HFFc6 (cell line): ENCODE measurements at places on chromosomes 12 and 14.

GRCh38 chr14:89486961-89487360, 69.9 kb upstream of the FOXN3 start:
- peaks cover 9% of the 10 kb centered on the region for H3K36me3 ChIP-seq
- no peak overlapping the region for H3K27ac ChIP-seq
- H3K27me3 ChIP-seq, result no peaks in the 10 kb centered on the region
- no peak for DNase-seq

- H3K27me3 ChIP-seq, result peaks cover 3% of the 10 kb centered on the region; the same call in 1 of the 2 replicates
- no peaks in the 10 kb centered on the region for H3K4me1 ChIP-seq
- H3K4me3 ChIP-seq, result peak overlapping the region; percentile 37; the same call in 1 of the 2 replicates
- DNase-seq, result no peak
- H3K27ac ChIP-seq, result no peak overlapping the region
- H3K36me3 ChIP-seq, result no peaks in the 10 kb centered on the region
These were observed 245.1 kb upstream of the ATXN7L3B start for GRCh38 chr12:74292351-74293194.

DNA sequence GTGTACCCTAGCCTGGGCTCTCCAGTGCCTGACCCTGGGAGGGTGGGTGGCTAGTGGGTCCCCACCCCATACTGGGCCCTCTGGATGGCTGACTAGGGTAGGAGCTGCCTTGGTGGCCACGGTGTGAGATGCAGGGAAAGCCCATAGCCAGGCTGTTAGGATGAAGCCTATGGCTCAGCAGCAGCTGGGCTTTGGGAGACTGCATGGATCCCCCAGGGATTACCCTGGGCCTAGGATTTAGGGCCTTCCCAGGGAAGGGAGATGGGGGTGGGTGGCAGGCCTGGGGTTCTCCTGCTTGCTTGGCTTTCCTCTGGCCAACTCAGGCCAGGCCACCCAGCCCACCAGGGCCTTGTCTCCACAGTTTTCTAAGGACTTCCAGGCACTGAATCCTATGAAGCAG, 6.3 kb downstream of the GSTZ1 start:
- H3K27me3 ChIP-seq, result peaks cover 4% of the 10 kb centered on the region
- no peak overlapping the region for H3K4me3 ChIP-seq
- H3K27ac ChIP-seq, result no peak overlapping the region

- H3K36me3 ChIP-seq, result peaks cover 6% of the 10 kb centered on the region; the same call in 1 of the 2 replicates
- H3K4me3 ChIP-seq, result no peak overlapping the region
- DNase-seq, result no peak
- peaks cover 77% of the 10 kb centered on the region for H3K27me3 ChIP-seq
These were observed 7.4 kb downstream of the WNT1 start for GRCh38 chr12:48985475-48985897.

GRCh38 chr12:124837249-124837897, 26.3 kb downstream of the SCARB1 start:
- no peak for DNase-seq
- H3K4me3 ChIP-seq, result 0 out of 2 replicates have a peak overlapping the region, but pooled peaks have one; percentile 9
- H3K27ac ChIP-seq, result peak overlapping the region; percentile 92
- no peaks in the 10 kb centered on the region; the same call in 1 of the 2 replicates for H3K27me3 ChIP-seq
- H3K36me3 ChIP-seq, result no peaks in the 10 kb centered on the region; the same call in 1 of the 2 replicates
- H3K4me1 ChIP-seq, result peaks cover 70% of the 10 kb centered on the region

- H3K36me3 ChIP-seq, result no peaks in the 10 kb centered on the region; the same call in 1 of the 2 replicates
- H3K27ac ChIP-seq, result no peak overlapping the region
- H3K27me3 ChIP-seq, result peaks cover 1% of the 10 kb centered on the region; the same call in 1 of the 2 replicates
- DNase-seq, result no peak
- no peak overlapping the region for H3K4me3 ChIP-seq
These were observed 250.6 kb downstream of the AEBP2 start for GRCh38 chr12:19689801-19690472.

DNA sequence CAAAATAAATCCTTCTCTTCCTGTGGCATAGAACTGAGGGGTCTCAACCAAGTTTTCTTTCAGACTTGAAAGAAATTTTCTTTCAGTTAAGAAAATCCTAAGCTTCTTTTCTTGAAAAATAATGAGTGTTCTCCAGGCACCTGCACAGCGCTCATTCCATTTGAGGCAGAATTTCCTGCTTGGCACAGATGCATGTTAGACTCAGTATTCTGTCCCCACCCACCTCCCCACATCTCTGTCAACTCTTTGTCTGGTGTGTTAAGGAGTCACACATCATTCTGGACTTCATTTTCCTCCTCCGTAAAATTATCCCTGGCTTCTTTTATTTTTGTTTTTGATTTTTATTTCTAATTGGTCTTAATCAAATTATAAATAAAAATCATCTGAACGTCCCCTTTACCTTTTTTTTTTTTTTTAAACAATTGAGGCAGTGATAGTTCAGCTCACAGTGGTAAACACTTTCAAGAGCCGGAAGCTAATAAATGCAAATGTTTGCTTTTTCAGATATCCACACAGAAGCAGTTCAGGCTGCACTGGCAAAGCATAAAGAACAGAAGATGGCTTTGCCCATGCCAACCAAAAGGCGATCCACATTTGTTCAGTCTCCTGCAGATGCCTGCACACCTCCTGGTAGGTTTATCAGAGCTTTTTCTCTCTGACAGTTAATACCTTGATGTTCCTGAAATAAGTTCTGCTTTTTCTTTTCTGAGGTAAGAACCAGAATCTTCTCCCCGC, 104.0 kb upstream of the ATF1 start:
- no peak for DNase-seq
- H3K27me3 ChIP-seq, result no peaks in the 10 kb centered on the region
- no peak overlapping the region for H3K4me3 ChIP-seq
- no peak overlapping the region for H3K27ac ChIP-seq
- H3K36me3 ChIP-seq, result peaks cover 5% of the 10 kb centered on the region; the same call in 1 of the 2 replicates

DNA sequence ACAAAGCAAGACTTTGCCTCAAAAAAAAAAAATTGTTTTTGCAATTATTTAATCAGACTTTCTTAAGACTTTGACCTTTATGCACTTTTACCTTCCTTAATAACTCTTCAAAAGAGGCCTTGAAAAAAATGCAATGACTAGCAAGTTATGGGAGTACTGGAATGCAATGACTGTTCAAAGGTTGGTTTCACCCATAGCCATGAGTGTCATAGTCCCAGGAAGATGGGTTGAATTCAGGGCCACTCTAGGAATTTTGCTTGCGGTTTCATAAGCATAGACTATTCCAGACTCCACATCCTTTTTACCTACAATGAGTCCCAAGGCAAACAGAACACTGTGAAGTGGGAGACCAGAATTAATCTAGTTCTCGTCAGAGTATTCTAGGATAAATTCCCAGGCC, 29.4 kb upstream of the DENND5B start:
- H3K4me1 ChIP-seq, result peaks cover 12% of the 10 kb centered on the region
- H3K36me3 ChIP-seq, result no peaks in the 10 kb centered on the region
- no peak overlapping the region for H3K27ac ChIP-seq
- no peak overlapping the region for H3K4me3 ChIP-seq

DNA sequence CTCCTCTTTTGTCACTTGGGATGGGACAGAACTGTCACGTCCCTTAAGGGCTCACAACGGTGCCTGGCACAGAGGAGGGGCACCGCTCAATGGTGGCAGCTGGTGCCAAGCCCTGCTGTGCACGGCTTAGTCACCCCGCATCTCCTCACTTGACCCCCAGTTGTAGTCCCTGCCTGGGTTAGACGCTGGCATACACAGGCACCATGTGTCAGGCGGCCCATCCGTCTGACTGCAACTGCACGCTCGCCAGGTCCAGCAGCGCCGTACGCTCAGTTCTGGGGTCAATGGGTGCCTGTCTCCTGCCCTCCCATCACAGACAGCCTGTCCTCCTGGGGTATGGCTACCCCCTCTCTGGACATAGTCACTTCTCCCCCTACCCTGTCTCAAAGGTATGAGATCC, 1.6 kb upstream of the PACS2 start:
- H3K4me3 ChIP-seq, result no peak overlapping the region
- no peaks in the 10 kb centered on the region; the same call in 1 of the 2 replicates for H3K27me3 ChIP-seq
- peaks cover 32% of the 10 kb centered on the region for H3K4me1 ChIP-seq
- H3K36me3 ChIP-seq, result no peaks in the 10 kb centered on the region

DNA sequence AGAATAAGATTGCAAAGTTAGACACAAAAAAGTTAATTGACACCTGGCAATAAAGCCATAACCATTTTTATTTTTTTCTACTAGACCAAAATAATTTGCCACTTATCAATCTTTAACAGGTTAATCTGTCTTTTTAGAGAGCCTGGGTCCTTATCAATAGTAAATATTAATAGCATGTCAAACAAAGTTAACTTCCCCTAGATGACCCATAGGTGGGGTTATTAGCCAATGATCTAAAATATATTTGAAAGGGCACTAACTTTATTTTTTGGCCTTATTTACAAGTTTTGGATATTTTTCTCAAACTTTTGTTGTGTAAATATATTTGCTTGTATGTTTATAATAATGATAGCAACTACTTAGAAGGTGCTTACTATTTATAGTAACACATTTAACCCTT, 3.9 kb downstream of the ANKRD33 start:
- H3K4me3 ChIP-seq, result no peak overlapping the region
- no peak for DNase-seq
- no peaks in the 10 kb centered on the region for H3K36me3 ChIP-seq
- peaks cover 19% of the 10 kb centered on the region for H3K4me1 ChIP-seq
- no peak overlapping the region for H3K27ac ChIP-seq

- peaks cover 29% of the 10 kb centered on the region for H3K36me3 ChIP-seq
- no peaks in the 10 kb centered on the region for H3K27me3 ChIP-seq
- peaks cover 30% of the 10 kb centered on the region for H3K4me1 ChIP-seq
- no peak overlapping the region for H3K27ac ChIP-seq
These were observed 29.7 kb downstream of the ZNF410 start for GRCh38 chr14:73916324-73916723.

- no peaks in the 10 kb centered on the region for H3K27me3 ChIP-seq
- no peak overlapping the region for H3K27ac ChIP-seq
- no peaks in the 10 kb centered on the region for H3K36me3 ChIP-seq
- no peak for DNase-seq
- H3K4me1 ChIP-seq, result peaks cover 12% of the 10 kb centered on the region
These were observed 59.0 kb upstream of the ARID2 start for GRCh38 chr12:45670346-45671065.

DNA sequence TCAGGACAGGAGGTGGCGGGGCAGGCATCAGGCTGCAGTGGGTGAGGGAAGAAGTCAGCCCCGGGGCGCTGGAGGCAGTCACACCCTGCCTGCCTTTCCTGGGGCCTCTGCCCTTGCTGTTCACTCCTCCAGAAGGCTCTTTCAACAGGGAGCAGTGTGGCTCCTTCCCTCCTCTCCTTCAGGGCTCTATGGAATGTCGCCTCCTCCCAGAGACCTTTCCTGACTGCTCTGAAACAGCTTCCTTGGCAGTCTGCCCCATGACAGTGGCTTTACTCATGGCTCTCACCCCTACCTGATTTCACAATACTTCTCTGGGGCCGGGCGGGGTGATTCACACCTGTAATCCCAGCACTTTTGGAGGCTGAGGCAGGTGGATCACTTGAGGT, 7.1 kb downstream of the RHOF start:
- peak; percentile 97 for DNase-seq
- H3K4me1 ChIP-seq, result peaks cover 45% of the 10 kb centered on the region
- peaks cover 10% of the 10 kb centered on the region for H3K27me3 ChIP-seq
- no peaks in the 10 kb centered on the region for H3K36me3 ChIP-seq
- peak overlapping the region; percentile 54 for H3K27ac ChIP-seq
- peak overlapping the region; percentile 42 for H3K4me3 ChIP-seq

- no peak overlapping the region for H3K4me3 ChIP-seq
- DNase-seq, result no peak
These were observed 21.2 kb downstream of the PEX5 start for GRCh38 chr12:7210642-7211151.

DNA sequence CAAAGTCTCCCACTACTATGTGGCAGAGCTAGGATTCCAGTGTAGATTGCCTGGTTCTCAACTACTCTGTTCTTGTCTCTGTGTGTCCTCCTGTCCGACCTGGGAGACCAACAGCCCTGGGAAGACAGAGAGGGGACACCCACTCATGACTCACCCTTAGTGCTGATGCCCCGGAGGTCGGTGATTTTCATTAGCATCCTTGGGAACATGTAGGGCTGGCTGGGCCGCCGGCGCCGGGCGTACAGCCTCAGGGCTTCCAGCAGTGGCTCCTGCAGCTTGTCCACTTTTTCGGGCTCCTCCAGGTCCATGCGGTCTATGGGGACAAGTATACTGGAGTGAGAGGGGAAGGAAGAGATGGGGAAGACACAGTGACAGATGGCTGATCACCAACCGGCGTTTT, 5.9 kb upstream of the ITGB7 start:
- peak overlapping the region; percentile 60 for H3K27ac ChIP-seq
- H3K4me3 ChIP-seq, result no peak overlapping the region
- DNase-seq, result no peak
- peaks cover 65% of the 10 kb centered on the region for H3K4me1 ChIP-seq

DNA sequence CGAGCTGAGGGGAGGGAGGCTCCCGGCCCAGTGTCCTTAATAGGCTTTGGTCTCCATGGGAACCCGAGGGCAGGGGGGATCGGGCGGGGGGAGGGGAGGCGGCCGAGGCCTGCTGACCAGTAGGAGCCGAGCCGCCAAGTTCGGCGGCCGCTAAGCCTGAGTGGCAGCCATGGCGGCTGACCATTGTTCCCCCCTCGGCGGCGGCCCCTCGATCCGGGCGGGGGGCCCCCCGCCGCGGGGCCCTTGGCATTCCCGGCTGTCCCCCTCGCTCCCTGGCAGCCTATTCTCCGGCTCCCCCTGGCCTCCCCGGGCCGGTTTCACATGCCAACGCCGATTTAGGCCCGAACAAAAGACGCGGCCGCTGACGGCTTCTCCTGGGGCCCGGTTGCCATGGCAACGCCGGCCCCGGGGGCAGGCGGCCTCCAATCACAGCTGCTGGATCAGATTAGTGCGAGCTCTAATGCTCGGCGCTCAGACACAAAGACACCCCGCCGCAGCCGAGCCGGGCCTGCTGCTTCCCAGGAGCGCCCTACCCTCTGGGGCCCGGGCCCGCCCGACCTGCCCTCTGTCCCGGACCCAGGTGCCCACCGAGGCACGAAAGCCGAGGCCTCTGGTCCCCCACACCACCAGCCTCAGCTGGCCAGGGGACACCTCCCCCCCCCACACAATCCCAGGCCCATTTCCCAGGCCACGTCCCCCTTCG, 7.3 kb downstream of the MSI1 start:
- no peaks in the 10 kb centered on the region for H3K4me1 ChIP-seq
- peaks cover 41% of the 10 kb centered on the region for H3K27me3 ChIP-seq
- H3K27ac ChIP-seq, result no peak overlapping the region
- no peak for DNase-seq

DNA sequence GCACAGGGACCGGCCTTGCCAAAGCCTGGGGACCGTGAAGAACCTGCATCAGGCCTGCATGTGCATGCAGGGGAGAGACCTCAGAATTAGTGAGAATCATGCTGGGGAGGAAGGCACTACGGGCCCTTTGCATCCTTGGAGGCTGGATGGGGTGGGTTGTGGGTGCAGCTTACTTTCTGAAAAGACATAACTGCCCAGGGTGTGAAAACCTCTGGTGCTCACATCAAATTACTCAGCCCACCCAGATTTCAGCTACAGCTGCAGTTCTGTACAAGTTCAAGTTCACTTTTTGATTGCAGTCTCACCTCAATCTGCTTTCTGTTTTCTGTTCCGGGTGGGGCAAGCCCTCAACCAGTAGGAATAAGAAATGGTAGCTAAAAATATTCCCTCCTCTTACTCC, 130.6 kb downstream of the SLC15A4 start:
- no peaks in the 10 kb centered on the region for H3K36me3 ChIP-seq
- H3K27me3 ChIP-seq, result no peaks in the 10 kb centered on the region; the same call in 1 of the 2 replicates
- H3K4me3 ChIP-seq, result no peak overlapping the region
- no peaks in the 10 kb centered on the region for H3K4me1 ChIP-seq
- DNase-seq, result no peak

- peaks cover 10% of the 10 kb centered on the region for H3K4me1 ChIP-seq
- H3K27ac ChIP-seq, result no peak overlapping the region
- DNase-seq, result no peak
- H3K27me3 ChIP-seq, result peaks cover 2% of the 10 kb centered on the region; the same call in 1 of the 2 replicates
These were observed 131.8 kb downstream of the ERC1 start for GRCh38 chr12:1122786-1123185.

- DNase-seq, result no peak
- no peaks in the 10 kb centered on the region for H3K4me1 ChIP-seq
- H3K36me3 ChIP-seq, result no peaks in the 10 kb centered on the region
- H3K27ac ChIP-seq, result no peak overlapping the region
These were observed 62.1 kb downstream of the TNFAIP2 start for GRCh38 chr14:103185051-103186029.
